ENCODE measurements at places on chromosomes 2 and 18.

- DNase-seq, result no peak
Observed at GRCh38 chr2:118255301-118255700, 167.0 kb downstream of the INSIG2 start.

- peak; percentile 3 for DNase-seq
Observed at GRCh38 chr2:129813404-129813803, 166.1 kb upstream of the RAB6C start.

GRCh38 chr18:64115881-64116280 lies 33.0 kb downstream of the LINC00305 start:
- DNase-seq, result no peak

- DNase-seq, result no peak
Observed at GRCh38 chr2:197121756-197122385, 188.7 kb downstream of the ANKRD44 start.

GRCh38 chr2:163553601-163554000 lies 182.2 kb downstream of the FIGN start:
- DNase-seq, result no peak

DNA sequence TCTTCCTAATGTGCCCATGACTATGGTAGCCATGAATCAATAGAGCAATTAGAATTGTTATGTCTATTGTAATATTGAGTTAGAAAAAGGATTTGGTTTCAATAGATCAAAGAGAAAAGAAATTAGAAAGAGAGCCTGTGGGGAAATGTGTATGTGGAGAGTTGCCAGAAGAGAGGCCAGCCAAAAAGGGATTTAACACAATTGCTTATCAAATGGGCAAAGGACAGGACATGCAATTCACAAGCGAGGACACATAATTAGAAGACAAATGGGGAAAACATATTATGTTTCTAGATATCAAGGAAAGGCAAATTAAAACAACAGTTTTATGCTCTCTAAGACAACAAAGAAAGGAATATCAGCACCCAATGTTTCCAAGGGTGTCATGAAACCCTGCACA lies 403.2 kb upstream of the KLHL29 start:
- no peak for DNase-seq

DNA sequence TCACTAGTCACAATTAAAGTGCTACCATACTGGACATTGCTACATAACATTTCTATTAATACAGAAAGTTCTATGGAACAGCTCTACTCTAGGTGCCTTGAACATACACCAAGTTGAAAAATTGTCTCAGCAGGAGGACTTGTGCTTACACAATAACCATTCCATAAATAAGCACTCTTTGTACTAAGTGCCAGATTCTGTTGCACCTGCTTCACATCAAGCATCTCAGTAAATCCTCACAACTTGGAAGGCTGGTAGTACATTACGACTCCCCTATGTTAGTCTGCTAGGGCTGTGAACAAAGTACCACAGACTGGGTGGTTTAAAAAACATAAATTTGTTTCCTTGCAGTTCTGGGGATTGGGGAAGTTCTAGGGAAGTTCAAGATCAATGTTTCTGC lies 296.9 kb upstream of the NCKAP5 start:
- DNase-seq, result no peak

DNA sequence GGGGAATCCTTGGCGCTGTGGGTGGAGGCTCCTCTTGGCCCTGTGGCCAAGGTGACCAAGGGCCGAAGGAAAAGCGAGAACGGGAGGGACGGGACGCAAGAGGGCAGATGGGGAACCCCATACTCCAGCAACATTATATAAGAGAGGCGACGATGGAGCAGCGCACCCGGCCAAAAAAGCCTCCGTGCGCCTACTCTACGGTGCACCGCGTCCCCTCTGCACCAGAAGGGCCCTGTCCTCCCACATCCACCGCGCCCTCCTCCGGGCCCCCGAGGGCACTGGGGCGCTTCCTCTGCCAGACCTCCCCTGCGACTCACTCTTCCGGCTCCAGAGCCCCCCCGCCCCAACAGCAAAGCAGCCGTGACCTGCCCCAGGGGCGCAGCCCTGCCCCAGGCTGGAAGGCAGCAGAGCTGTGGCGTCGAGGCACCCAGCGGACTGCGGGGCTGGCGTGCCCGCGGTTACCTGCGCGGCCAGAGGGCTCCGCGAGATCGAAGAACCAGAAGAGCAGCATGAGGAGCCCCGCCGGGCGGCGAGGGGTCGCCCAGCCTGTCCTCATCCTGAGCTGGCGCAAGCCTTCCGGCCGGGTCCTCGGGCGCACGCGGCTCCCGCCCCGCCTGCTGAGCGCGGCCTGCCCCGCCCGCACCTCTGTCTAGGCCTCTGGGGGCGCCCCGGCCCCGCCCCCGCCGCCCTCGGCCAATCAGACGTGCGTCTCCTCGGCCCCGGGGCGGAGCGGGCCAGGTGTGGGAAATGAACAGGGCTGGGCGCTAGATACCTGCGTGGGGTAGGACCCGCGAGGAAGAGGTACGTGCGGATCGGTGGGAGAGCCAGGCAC lies 106.3 kb upstream of the CD302 start:
- peak; percentile 71 for DNase-seq

GRCh38 chr18:596288-596881 lies 403 bp upstream of the CLUL1 start:
- no peak for DNase-seq

- peak; percentile 80 for DNase-seq
Observed at GRCh38 chr2:232839411-232840079, 30.5 kb upstream of the SNORC start.

- DNase-seq, result no peak
Observed at GRCh38 chr2:74646834-74647482, 1.2 kb downstream of the M1AP start.

- no peak for DNase-seq
Observed at GRCh38 chr18:27520401-27520800, 335.3 kb upstream of the CHST9 start.

DNA sequence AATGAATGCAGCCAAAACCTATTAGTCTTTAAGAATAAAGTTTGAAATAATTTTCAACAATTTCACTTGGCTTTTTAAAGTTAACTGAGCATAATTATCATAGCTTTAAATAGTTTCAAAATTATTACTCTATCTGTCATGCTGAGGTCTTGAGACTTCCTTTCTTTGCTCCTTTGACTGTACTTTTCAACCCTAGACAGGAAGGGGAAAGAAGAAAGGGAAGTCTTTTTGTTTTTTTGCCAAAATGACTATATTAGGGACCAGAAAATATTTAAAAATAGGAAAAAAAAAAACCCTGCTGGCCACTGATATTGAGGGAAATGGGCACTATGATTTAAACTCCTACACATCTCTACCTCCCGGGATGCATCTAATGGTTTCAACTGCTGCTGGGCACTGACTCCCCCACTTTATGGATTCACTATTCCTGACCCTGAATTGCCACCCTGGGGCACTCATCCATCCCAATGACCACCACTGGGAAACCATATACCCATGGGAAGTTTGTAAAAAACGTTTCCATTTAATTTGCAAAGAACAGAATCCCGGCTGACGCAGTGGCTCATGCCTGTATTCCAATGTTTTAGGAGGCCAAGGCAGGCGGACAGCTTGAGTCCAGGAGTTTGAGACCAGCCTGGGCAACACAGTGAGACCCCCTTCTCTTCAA lies 50.5 kb downstream of the GAREM1 start:
- DNase-seq, result peak; percentile 26

DNA sequence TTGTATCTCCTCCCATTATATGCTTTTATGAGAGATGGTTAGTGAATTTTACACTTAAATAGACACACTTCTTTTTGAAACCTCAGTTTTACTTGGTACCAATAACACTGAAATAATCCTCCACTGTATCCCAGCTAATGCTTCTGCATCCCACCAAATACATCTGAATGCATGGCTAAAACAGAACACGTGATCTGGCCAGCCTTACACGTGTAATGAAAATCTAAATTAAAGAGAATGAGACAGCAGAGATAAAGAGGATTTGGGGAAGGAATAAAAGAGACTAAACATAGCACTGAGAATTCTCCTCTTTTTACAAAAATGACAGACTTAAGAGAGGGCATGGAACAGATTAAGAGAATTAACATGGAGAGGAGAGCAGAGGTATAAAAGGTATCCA lies 612.2 kb downstream of the NRXN1 start:
- DNase-seq, result no peak

GRCh38 chr18:361100-361732 lies 93.4 kb upstream of the THOC1 start:
- DNase-seq, result no peak

DNA sequence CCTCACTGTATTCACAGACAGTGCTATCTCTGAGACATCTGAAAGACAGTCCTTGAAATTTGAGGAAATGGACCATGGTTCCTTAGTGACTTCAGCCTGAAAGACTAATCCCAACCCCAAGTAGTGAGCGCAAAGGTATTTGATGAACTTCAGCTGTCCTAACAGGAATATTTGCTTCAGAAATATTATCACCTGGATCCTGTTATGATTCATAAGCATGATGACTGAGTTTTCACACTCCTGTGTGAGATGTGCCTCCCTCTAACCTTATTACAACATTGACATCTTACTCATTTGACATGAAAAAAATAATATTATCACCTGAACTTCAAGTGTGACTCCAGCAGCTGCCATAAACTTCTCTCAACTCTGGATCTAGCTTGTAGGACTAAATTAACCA lies 11.6 kb upstream of the MRPL19 start:
- DNase-seq, result no peak

DNA sequence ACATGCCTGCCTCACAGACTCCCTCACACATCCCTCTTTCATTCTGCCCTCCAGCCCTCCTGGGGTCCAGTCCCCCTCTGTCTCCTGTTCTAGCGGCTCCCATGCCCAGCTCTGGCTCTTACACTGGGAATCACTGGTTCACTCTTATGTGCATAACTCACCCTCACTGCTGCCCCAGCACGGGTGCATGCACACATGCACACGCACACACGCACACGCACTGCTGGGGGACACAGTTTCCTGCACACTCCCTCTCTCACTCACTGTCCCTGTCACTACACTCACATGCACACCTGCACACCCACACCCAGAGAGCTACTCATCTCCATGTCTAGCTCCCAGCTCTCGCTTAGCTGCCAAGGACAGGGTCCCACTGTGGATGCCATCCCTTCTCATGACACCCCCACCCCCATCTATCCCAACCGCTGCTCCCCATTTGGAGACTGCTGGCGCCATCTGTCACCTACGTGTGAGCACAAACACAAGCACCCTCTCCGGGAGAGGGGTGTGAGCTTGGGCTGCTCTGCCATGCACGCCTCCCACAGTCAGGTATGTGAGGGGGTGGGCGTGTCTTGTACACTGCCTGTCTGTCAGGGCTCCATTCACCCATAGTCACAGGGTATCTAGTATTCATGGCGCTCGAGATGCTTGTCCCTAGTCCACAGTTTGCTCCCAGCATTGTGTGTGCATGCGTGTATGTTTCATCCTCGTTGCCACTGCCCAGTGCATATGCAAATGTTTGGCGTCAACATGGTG lies 1.8 kb downstream of the ASIC4 start:
- no peak for DNase-seq

DNA sequence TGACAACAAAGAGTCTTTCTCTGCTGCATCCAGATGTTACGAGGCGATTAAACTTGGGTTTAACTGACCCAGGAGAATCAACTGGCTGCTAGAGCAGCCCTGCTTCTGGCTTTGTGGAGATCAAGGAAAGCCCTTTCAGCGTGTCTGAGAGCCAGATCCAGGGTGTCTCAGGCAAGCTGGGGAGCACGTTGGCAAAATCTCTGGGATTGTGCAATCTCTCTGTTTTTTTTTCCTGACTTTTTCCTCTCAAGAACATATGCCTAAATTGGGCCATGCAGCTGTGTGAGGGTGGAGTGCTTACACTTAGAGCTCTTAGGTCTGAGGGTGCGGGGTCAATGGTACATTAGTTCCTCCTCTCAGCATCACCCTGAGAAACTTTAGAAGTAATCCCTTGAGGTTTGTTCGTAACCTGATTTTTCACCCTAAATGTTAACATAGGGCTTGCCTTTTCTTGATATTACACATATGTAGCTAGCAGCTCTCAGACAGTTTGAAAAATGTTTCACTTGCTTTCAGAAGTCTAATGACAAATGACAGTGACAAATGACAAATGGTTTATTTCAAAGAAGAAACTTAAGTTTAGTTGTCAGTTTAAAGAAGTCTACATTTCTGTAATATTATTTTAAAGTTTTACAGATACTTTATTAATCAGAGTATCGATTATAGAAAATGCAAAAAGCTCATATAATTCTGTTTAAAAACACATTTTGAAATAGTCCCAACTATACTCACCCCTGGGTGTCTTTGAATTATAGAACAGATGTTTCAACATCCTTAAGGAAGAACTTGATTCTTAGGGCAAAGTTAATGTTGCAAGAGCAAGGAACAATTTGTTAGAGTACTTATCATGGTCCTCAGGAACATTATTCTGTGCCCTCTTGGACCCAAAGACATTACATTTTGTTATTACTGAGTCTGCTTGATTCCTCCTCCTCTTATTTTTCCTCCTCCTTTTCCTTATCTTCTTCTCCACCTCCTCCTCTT lies 38.4 kb upstream of the ZSWIM2 start:
- no peak for DNase-seq
